ENCODE measurements at places on chromosomes 13 and 19. TPM values are rescaled to one million over a fixed set of nuclear protein-coding genes. Genes with fewer than 3 reads are reported as not detected.

DNA sequence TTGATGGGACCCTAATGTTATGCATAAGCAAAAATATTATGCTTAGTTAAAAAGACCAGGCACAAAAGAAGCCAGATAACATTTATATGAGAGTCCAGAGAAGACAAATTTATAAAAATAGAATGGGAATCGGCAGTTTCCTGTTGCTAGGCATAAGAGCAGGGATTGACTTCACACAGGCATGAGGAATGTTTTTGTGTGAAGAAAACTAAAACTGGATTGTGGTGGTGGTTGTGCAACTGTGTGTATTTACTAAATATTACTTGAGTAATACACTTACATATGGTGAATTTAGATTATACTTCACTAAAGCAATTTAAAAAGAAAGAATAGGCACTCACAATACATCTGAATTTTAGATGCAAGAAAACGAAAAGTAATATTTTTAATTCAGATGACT is 108.3 kb downstream of the SLITRK1 start:
- H3K4me1 ChIP-seq: no peaks in the 10 kb centered on the region
- H3K27me3 ChIP-seq: no peaks in the 10 kb centered on the region
- DNase-seq: no peak
- H3K27ac ChIP-seq: no peak overlapping the region
- H3K4me3 ChIP-seq: no peak overlapping the region
- H3K36me3 ChIP-seq: no peaks in the 10 kb centered on the region

GRCh38 chr19:8101311-8101710 is 48.1 kb downstream of the FBN3 start:
- no peak overlapping the region for H3K27ac ChIP-seq
- H3K36me3 ChIP-seq: no peaks in the 10 kb centered on the region
- H3K4me3 ChIP-seq: no peak overlapping the region
- H3K27me3 ChIP-seq: no peaks in the 10 kb centered on the region

- no peaks in the 10 kb centered on the region for H3K27me3 ChIP-seq
- DNase-seq: no peak
- no peak overlapping the region for H3K27ac ChIP-seq
- H3K4me3 ChIP-seq: no peak overlapping the region
- H3K4me1 ChIP-seq: no peaks in the 10 kb centered on the region
- H3K36me3 ChIP-seq: no peaks in the 10 kb centered on the region
These were observed 62.2 kb downstream of the ERCC5 start for GRCh38 chr13:102907886-102908515.

- no peaks in the 10 kb centered on the region for H3K4me1 ChIP-seq
- peaks cover 9% of the 10 kb centered on the region for H3K27me3 ChIP-seq
- no peaks in the 10 kb centered on the region for H3K36me3 ChIP-seq
- DNase-seq: no peak
- H3K27ac ChIP-seq: no peak overlapping the region
These were observed 65.1 kb downstream of the CHST8 start for GRCh38 chr19:33686687-33687480.

CAPN12 gene
- 1.6 TPM for total RNA-seq

DNA sequence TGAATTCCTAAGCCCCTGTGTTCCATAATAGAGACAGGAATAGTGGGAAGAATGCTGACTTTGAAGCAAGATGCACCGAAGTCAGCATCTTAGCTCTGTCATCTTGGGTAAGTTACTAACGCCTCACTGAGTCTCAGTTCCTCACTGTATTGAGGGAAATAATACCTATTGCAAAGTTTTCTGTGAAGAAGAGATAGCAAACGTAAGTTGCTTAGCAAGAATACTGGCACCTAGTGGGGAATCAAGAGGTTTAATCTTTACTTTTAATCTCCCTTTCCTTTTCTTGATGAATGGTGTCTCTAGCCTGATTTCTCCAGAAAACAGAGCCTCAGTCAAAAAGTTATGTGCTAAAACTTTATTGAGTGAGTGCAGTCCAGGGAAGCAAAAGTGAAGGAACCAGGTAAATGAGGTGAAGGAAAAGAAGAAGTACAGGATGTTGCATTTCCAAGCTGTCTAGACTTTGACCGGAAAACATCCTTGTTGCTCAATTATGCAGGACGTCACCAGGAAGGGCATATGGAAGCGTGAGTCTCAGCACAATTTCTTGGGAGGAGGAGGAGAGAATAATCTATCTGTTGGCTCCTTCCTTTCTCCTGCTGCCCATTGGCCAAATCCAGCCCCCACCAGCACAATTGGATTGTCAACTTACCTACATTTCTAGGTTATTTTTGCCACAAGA is 210.0 kb downstream of the B3GLCT start:
- H3K27me3 ChIP-seq: no peaks in the 10 kb centered on the region
- no peak overlapping the region for H3K4me3 ChIP-seq
- DNase-seq: no peak
- H3K36me3 ChIP-seq: no peaks in the 10 kb centered on the region

GRCh38 chr19:41426116-41426841 is 895 bp downstream of the B3GNT8 start:
- H3K4me3 ChIP-seq: peak overlapping the region; percentile 54
- H3K27ac ChIP-seq: no peak overlapping the region
- no peak for DNase-seq
- H3K36me3 ChIP-seq: peaks cover 45% of the 10 kb centered on the region
- no peaks in the 10 kb centered on the region for H3K27me3 ChIP-seq
- H3K4me1 ChIP-seq: peaks cover 62% of the 10 kb centered on the region

DNA sequence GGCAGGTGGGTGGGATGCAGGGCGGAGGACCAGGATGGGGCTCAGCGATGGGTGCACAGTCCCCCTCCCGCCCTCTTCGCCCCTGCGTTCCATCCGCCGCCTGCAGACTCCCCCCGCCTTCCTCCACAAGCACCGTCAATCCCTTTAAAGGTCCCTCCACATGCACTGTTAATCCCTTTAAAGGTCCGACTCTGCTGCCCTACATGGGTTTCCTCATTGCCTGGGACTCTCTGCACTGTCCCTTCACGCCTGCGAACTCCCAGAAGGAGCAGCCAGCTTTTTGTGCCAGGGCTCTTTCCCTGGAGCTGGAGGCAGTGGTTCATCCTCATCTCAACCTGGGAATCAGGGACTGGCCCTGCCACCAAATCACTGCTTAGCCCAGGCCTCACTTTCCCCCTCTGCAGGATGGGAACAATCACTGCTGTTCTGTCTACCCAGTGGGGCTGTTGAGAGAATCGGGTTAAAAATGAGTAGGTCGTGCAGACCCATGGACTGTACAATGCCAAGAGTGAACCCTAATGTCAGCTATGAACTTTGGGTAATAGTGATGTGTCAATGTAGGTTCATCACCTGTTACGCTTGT is 20.4 kb downstream of the ZNF574 start:
- H3K27ac ChIP-seq: no peak overlapping the region
- H3K4me1 ChIP-seq: peaks cover 4% of the 10 kb centered on the region
- no peak for DNase-seq
- H3K36me3 ChIP-seq: peaks cover 76% of the 10 kb centered on the region
- no peak overlapping the region for H3K4me3 ChIP-seq
- H3K27me3 ChIP-seq: no peaks in the 10 kb centered on the region

DNA sequence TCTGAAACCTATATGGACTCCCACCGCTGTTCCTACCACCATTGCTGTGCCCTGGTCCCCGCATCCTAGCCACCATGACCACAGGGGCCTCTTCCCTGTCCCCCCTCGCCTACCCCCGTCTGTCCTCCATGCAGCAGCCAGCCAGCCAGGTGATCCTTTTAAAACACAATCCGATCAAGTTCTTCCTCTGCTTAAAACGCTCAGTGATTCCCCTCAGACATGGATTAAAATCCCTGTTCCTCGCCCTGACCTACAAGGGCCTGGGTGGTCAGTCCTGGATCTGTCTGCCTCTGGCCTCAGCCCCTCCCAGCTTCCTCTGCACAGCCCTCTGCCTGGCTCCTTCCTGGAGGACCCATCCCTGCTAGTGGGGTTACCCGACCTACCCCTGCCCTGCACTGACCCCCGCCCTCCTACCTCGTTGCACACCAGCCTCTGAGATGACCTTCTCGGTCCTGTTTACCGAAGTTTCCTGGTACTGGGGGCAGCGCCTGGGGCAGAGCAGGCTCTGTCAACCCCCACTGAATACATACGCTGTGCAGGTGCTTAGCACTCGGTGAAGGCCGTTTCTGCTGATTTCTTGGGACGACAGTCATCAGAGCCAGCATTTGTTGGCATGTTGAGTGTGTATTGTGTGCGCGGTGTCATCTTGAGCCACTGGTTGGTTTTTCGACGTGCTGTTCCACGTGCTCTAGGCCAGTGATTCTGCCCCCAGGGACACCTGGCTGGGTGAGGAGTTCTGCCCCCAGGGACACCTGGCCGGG is 14.7 kb upstream of the LENG8 start:
- H3K27ac ChIP-seq: no peak overlapping the region
- peaks cover 3% of the 10 kb centered on the region for H3K36me3 ChIP-seq
- H3K27me3 ChIP-seq: peaks cover 11% of the 10 kb centered on the region
- no peak overlapping the region for H3K4me3 ChIP-seq
- H3K4me1 ChIP-seq: peaks cover 24% of the 10 kb centered on the region

ZNF285 gene
- 0.22 TPM for total RNA-seq

DNA sequence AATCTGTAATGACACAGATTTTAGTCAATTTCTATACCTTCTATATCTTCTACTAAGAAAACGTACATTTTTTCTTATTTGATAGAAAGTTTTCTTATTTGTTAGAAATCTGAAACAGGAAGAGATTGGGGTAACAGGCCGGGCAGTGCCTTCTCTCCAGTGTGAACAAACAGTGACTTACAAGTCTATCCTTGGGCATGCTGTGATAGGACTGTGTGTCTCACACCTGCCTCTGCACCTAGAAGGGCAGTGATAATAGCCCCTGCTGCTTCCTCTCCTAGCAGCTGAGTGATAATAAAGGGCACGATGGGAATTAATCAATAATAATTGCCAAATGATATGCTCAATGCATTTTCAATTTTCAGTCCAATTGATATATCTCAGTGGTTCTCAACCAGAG is 1.4 kb downstream of the TMEM272 start:
- H3K4me3 ChIP-seq: no peak overlapping the region
- no peaks in the 10 kb centered on the region for H3K36me3 ChIP-seq
- no peak overlapping the region for H3K27ac ChIP-seq
- peaks cover 7% of the 10 kb centered on the region for H3K4me1 ChIP-seq
- no peak for DNase-seq

- H3K27ac ChIP-seq: peak overlapping the region; percentile 65
- peaks cover 9% of the 10 kb centered on the region for H3K36me3 ChIP-seq
- peak overlapping the region; percentile 42 for H3K4me3 ChIP-seq
- no peaks in the 10 kb centered on the region for H3K27me3 ChIP-seq
- peaks cover 28% of the 10 kb centered on the region for H3K4me1 ChIP-seq
These were observed 13.0 kb downstream of the RBM26 start for GRCh38 chr13:79392882-79393563.

- H3K27ac ChIP-seq: no peak overlapping the region
- H3K27me3 ChIP-seq: peaks cover 5% of the 10 kb centered on the region
- peaks cover 13% of the 10 kb centered on the region for H3K4me1 ChIP-seq
- DNase-seq: no peak
- no peak overlapping the region for H3K4me3 ChIP-seq
- no peaks in the 10 kb centered on the region for H3K36me3 ChIP-seq
These were observed 8.3 kb upstream of the KCNN4 start for GRCh38 chr19:43789029-43789428.

DNA sequence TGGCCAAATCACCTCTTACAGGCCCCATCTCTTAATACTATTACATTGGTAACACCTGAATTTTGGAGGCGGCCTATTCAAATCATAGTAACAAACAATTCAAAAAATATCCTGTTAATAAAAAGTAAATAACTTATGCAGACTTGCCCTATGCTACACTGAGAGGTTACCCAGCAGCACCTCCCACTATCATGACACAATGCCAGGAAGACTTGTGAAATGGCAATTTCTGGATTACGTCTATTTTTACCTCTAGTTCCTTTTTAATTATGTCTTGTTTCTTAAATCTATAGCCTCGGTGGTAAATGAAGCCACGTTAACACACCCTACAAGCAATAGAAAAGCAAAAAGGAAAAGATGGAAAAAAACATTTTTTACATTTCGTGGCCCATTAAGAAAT is 6.2 kb upstream of the DZIP1 start:
- no peaks in the 10 kb centered on the region for H3K4me1 ChIP-seq
- H3K27ac ChIP-seq: no peak overlapping the region
- no peaks in the 10 kb centered on the region for H3K27me3 ChIP-seq
